ENCODE measurements at places on chromosomes 1 and 21.

DNA sequence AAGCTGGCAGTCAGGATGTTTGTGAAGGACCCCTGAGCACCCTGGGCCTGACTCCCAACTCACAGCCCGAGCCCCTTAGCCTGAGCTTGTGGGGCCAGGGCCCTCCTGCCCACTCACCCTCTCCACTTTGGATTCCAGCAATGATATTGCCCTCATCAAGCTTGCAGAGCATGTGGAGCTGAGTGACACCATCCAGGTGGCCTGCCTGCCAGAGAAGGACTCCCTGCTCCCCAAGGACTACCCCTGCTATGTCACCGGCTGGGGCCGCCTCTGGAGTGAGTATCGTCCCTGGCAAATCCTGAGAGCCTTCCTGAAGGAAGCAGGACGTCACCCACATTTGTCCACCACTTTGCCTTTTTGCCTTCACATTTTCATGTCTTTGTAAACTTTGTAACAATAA, 5.0 kb downstream of the CTRC start:
- DNase-seq: no peak

GRCh38 chr1:72601035-72601674, 318.8 kb upstream of the NEGR1 start:
- no peak for DNase-seq

DNA sequence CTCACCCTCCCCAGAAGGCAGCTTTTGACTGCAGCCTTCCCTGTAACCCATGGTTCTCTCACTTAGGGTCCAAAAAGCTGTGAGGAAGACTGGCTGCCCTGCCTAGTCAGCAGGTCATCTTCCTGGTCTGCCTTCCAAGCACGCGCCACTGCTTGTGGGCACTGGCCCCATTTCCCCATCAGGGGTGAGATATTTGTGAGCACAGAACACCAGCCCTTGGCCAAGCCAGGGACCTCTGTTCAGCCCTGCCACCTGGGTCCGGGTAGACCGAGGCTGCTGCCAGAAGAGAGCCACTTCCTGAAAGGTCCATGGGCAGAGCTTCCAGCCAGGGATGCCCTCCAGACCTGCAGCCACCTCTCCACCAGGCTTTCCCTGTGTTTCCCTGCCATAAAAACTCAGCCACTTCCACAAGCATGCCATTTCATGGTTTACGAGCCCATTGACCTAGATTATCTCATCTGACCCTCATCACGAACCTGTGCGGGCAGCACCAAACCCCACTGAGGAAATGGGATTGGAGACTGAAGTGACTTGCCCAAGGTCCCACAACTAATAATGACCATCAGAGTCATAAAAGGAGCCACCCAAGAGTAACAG, 40.5 kb downstream of the GLIS1 start:
- no peak for DNase-seq

- no peak for DNase-seq
Measured at GRCh38 chr1:227906550-227907071, 41.1 kb downstream of the WNT9A start.

DNA sequence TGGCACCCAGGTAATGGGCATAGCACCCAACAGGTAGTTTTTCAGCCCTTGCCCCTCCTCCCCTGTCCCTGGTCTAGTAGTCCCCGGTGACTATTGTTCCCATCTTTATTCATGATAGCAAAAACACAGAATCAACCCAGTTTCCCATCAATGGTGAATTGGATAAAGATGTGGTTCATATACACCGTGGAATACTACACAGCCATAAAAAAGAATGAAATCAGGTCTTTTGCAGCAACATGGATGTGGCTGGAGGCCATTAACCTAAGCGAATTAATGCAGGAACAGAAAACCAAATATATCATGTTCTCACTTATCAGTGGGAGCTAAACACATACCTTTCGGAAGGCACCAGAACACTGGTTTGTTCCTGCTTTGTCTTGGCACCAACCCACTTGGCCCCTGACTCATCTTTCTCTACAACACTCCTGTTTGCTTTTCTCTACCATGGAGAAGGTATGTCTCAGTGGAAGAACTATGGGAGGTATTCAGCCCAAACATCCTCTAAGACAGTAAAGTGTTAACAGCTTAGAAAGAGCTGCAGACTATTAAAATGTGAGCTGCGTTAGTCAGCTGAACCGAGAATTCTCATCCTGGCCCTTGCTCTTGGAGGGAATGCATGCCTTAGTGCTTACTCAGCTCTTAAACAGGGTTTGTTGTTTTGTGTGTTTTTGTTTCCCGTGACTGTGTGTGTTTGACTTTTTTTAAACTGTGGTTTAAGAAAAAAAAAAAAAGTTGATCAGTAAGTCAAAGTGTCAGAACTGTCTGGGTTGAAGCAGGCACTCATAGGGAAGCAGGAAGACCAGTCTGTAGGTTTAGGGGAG, 203.0 kb downstream of the TOMM20 start:
- DNase-seq: no peak

All from esophagus squamous epithelium (tissue), 5 donors.